ENCODE measurements at places on chromosomes 1 and 21.
A peak's percentile ranks its signal among the peaks of the same experiment; 100 is the strongest.

DNA sequence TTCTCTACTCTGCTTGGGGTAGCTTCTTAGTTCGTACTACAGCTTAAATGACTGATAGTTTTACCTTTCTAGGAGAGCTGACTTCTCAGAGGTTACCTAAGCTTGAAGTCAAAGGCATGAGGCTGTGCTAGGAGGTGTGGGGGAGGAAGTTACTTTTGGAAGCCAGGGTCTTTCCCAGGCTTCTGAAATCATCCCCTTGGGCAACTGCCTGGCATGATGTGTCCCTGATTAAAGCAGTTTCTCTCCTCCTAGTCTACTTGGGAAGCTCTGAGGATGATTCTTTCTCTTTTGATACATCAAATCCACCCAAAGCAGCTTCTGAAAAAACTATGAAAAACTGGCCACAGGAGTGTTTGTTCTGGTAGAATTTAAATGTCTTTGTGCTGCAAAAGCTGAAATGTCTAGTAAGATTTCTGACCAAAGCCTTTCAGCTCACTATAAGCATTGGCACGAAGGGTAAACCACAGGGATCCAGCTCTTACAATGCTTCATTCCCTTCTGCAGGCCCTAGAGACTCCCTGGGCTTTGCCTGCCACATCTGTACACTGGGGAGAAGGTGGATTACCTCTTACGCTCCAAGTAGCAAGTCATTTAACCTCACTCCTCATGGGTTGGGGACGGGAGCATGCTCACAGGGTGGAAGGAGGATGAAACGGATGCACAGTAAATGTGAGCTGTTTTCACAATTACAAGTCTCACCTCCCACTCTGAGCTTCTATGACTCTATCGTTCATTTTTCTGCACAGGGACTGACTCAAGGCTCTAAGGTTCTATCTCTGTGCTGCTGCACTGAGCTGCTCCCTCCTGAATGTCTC is 59.6 kb downstream of the RUNX1 start:
- no peak for DNase-seq

- DNase-seq, result no peak
Measured at GRCh38 chr1:174393885-174394284, 53.9 kb upstream of the GPR52 start.

- DNase-seq, result no peak
Measured at GRCh38 chr1:192973202-192973601, 86.0 kb downstream of the UCHL5 start.

DNA sequence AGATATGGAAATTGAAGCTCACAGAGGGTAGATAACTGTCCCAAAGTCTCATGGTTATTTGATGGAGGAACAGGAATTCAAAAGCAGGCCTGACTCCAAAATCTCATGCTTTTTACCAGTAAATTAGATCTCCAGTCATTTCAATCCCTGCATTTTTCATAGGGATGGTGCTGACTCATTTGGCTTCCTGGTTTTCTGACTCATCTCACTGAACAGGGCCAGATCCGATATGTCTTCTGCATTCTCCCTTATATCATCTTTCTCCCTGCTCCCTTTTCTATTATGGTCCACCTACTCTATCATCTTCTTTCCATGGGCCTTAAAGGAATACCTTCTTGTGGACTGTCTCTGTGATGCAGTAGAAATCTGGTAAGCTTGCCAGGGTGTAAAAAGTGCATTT is 187.2 kb downstream of the FGGY start:
- no peak for DNase-seq

DNA sequence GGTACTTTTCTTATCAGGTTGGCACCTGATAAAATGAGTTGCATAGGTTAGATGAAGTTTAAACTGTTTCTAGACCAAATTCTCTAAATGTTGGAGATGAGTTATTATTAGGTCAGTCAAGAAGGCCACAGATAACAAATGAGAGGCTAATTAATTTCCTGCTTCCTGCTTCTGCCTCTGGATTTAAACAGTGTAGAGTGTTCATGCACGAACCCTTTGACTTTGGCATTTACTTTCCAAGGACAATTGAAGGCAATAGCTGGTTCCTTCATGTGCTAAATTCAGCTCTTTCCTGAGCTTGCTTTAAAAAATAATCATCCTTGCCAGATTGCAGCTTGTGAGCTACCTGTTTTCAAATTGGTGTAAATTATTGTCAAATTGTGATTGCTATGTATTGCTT is 80.6 kb downstream of the RASAL2 start:
- no peak for DNase-seq

- DNase-seq, result no peak
Measured at GRCh38 chr1:222817529-222817928, 2.7 kb downstream of the DISP1 start.

DNA sequence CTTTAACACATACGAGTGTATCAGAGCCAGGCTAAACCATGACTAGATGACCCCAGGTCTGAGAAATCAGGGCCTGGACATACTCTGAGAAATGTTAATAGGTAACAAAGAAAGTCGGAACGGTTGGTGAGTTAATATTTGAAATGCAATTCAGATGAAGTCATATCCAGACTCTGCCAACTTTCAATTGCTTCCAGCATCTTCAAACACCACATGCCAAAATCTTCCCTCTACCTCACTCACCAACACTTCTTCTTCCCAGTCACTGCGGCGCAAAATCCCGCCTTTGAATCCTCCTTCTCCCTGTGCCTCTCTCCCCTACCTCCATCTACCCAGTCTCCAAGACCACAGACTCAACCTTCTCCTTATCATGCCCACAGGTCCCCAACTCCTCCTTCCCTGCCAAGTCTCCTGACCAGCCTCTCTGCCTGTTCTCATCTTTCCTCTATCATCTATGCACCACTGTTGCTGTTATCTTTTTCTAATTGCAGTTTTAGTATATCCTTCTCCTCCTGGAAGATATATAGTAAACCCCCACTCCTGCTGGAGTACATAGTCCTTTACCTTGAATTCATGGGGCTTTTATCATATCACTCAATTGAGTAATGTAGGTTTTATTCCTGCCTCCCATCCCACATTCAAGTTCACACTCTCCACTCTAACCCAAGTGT is 41.3 kb downstream of the ZBTB18 start:
- no peak for DNase-seq

DNA sequence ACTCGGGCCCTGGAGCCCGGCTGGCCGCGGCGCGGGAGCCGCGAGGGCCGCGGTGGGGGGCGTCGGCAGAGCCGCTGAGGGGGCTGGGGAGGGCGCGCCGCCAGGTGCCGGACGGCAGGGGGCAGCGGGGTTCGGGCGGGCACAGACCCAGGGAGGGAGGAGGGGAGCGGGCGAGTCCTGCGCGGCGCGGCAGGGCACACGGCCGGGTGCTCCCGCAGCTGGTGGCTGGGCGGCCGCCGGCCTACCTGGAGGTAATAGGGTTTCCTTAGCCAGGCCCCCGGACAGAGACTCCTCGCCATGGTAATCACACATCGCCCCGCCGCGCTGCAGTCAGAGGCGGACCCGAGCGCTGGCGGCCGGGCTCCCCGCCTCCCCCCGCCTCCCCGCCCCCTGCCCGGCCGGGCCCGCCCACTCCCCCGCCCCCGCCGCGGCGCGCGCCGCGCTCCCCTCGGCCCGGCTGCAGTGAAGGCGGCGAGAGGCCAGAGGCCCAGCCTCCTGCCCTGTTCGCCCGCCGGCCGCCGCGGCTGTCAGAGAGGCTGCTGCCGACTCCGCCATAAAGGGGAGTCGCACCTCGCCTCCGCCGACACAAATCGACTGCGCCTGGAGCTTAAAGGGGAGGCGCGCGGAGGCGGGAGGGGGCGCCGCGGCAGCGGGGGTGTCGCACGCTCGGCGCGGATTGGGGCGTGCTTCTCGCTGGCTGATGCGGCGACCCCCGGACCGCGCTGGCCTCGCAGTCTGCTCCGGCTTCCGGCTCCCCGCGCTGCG is at the start of gene DIPK1A:
TSS of gene DIPK1A (minus strand) at position 332 of the 765 bp plus-strand sequence. CDS start at position 299, 33 bp downstream.
- DNase-seq, result peak; percentile 75

- DNase-seq, result no peak
Measured at GRCh38 chr1:244901400-244902015, 37.2 kb upstream of the HNRNPU start.

DNA sequence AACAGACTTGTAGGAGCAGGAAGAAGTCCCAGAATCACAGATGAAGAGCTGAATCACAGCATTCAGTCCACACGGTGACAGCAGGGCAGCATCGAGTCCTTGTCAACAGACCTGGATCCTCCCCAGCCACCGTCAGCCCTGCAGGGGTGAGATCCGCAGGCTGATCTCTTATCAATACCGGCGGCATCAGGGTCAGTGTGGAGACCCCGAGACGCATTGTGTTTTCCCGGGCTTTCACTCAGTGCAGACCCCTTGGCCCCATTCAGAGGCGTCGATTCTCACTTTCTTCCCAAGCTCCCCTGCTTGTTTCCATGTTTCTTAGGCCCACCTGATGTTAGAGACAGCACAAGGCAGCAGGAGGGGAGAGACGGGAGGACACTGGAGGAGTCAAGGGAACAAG is 609.6 kb downstream of the PTPRU start:
- no peak for DNase-seq

- no peak for DNase-seq
Measured at GRCh38 chr1:74579425-74579824, 67.0 kb upstream of the LRRC53 start.

GRCh38 chr1:243786531-243786930 is 63.5 kb downstream of the AKT3 start:
- no peak for DNase-seq

DNA sequence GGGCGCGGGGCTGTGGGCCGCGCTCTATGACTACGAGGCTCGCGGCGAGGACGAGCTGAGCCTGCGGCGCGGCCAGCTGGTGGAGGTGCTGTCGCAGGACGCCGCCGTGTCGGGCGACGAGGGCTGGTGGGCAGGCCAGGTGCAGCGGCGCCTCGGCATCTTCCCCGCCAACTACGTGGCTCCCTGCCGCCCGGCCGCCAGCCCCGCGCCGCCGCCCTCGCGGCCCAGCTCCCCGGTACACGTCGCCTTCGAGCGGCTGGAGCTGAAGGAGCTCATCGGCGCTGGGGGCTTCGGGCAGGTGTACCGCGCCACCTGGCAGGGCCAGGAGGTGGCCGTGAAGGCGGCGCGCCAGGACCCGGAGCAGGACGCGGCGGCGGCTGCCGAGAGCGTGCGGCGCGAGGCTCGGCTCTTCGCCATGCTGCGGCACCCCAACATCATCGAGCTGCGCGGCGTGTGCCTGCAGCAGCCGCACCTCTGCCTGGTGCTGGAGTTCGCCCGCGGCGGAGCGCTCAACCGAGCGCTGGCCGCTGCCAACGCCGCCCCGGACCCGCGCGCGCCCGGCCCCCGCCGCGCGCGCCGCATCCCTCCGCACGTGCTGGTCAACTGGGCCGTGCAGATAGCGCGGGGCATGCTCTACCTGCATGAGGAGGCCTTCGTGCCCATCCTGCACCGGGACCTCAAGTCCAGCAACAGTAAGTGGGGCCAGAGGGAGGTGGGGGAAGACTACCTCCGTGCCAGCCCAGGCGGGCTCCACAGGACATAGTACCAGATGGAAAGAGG is 808 bp downstream of the MAP3K21 start:
- DNase-seq, result peak; percentile 25
